ENCODE measurements at places on chromosomes 3 and 15.

DNA sequence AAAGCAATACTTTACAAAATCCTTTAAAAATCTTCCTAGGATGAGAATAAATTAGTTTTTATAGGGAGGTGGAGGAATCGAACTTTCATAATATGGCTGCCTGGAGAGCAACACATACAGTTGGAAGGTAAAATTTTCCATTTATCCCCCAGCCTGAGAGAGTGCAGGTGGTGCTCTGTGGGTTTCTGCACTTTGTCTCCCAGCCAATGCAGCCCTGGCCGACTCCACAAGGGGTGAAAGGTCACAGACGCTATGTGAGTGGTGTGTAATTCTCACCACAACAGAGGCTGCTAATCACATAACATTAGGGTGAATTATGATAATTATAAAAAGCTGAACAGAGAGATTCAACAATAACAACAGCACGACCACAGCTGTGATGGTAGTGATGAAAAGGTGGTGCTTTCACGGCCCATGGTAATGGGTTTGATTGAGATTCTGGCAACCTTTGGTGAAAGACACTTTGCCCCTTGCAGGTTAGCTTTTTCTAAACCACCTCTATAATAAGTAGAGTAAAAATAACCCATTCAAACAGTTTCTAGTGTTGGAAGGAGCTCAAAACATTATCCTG, 30.1 kb upstream of the NANOGP8 start:
- no peak for DNase-seq

DNA sequence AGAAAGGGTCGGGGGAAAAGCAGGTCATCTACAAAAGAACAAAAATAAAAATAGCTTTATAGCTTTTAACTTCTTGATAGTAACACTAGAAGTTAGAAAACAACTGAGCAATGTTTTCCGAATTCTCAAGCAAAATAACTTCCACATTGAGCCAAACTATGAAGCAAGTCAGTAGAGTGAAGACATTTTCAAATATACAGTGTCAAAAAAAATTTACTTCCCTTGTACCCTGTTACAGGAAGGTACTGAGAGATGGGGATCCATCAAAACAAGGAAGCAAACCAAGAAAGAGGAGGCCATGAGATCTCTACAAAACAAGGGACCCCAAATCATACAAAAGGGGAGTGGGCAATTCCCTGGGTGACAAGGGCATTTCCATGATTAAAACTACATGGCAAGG, 26.6 kb upstream of the STIMATE start:
- DNase-seq, result no peak

DNA sequence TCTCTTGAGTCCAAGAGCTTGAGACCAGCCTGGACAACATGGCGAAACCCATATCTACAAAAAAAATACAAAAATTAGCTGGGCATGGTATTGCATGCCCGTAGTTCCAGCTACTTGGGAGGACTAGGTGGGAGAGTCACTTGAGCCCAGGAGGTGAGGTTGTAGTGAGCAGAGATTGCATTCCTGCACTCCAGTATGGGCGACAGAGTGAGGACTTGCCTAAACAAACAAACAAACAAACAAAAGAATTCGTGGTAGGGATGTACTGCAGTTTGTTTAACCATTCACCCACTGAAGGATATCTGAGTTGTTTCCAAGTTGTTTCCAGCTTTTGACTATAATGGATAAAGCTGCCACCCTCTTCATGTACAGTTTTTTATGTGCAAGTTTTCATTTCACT, 7.5 kb upstream of the NMD3 start:
- no peak for DNase-seq

GRCh38 chr3:101182734-101183133, 137.6 kb downstream of the IMPG2 start:
- no peak for DNase-seq

- DNase-seq, result no peak
These were observed 63.8 kb downstream of the GJD2 start for GRCh38 chr15:34691034-34691433.

DNA sequence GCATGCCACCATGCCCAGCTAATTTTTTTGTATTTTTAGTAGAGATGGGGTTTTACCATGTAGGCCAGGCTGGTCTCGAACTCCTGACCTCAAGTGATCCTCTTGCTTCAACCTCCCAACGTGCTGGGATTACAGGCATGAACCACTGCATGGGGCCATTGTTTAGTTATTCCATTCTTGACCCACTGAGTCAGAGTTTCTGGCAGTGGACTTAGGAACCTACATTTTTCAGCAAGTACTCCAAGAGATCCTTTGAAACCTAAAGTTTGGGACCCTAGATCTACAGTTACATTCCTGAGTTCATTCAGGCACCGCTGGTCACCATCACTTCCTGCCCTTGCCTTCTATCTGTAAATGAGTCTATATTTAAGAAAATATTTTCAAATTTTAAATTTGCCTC, 1.4 kb upstream of the TNFSF10 start:
- DNase-seq, result no peak

- no peak for DNase-seq
These were observed 25.8 kb upstream of the LRRFIP2 start for GRCh38 chr3:37200141-37200540.

Measured in occipital lobe (tissue), 3 donors.